Activated CD4-positive, alpha-beta memory T cell treated with anti-CD3 and anti-CD28 coated beads for 36 hours (primary cell): ENCODE measurements at places on chromosomes 7 and 10. TPM values are rescaled to one million over a fixed set of nuclear protein-coding genes. Genes with fewer than 3 reads are reported as not detected.

PAPOLB gene
- not detected for total RNA-seq

ENKUR gene
- total RNA-seq, result not detected

DNAH11 gene
- 0.61 TPM for total RNA-seq

DHTKD1 gene
- total RNA-seq, result 17.1 TPM

HOXA11 gene
- total RNA-seq, result not detected

UFSP1 gene
- 2.0 TPM for total RNA-seq

SGCE gene
- total RNA-seq, result 0.92 TPM

PRLHR gene
- total RNA-seq, result not detected

CAMK2B gene
- total RNA-seq, result 0.76 TPM

FLNC gene
- total RNA-seq, result not detected
